ENCODE measurements at places on chromosomes 11 and 22.

DNA sequence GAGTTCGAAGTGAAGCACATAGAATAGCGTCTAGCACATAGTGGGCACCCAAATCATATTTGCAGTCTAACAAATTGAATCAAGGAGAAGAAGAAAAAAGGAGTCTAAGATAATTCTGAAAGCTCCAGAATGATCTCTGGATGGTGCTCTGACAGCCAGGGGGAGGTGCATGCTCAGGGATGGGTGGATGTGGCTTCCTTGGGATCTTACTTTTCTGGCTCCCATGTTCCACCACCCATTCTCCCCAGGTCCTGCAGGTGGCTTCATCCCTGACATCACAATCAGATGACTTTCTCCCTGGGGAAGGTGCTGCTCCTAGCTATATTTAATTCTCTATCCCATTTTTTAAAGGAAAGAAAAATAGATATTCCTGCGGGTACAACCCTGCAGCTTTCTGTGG, 381.9 kb downstream of the CADM1 start:
- DNase-seq, result no peak

DNA sequence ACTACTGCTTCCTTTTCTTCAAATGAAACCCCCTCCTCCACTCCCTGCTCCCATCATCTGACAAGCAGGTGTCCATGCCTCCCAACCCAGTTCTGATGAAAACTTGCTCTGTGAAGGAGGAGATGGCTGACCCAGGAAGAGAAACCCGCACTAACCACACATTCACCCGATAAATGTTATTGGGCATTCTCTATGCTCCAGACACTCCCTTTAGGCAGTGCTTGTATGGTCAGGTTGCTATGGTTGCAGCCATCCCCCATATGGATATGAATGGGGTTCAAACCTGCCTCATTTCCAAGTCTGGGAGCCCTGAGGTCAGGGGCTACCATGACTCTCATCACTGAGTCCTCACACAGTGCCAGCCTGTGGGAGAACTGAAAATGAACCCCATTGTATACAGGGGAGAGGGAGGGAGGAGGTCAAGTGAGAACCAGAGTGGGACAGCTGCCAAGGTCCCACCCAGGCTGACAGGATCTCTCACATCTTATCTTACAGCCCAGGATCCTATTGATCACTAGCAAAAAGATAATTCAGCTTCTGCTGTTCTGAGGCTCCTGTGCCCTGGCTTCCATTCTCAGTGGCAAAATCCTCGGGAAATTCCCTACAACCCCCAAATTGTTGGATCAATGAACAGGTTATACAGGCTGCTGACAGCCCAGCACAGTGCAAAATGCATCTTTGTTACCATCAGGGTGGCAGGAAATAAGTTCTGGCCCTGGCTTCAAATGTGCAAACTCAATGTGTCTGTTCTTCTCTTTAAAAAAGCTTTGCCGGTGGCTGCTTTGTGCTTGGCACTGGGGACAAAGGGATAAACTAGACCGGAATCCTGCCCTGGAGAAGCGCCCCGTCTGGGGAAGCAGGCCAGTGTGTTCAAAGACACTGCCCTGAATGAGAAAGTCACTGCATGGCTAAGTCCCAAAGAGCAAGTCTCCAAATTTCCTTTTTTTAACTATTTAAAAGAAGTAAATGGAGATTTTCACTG, 22.7 kb upstream of the ACER3 start:
- no peak for DNase-seq

DNA sequence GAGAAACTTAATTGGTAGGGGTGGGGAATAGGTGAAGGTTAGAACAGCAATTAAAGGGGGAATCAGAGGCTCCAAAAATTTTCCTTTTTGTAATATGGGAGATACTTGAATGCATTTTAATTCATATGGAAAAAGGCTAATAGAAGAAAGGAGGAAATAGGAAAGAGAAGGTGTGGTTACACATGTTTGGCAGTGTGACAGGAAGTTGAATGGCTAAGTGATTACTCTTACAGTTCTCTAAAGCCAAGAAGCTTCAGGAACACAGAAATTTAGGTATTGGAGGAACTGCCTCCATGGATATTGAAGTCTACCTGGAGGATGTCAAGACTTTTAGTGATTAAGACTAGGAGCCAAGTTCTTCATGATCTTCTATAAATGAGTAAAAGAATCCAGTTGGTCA, 6.3 kb downstream of the NXPE2 start:
- no peak for DNase-seq

- no peak for DNase-seq
Measured at GRCh38 chr11:126410649-126411048, 55.2 kb downstream of the ST3GAL4 start.

GRCh38 chr11:69434471-69434931, 47.0 kb upstream of the LINC01488 start:
- no peak for DNase-seq

DNA sequence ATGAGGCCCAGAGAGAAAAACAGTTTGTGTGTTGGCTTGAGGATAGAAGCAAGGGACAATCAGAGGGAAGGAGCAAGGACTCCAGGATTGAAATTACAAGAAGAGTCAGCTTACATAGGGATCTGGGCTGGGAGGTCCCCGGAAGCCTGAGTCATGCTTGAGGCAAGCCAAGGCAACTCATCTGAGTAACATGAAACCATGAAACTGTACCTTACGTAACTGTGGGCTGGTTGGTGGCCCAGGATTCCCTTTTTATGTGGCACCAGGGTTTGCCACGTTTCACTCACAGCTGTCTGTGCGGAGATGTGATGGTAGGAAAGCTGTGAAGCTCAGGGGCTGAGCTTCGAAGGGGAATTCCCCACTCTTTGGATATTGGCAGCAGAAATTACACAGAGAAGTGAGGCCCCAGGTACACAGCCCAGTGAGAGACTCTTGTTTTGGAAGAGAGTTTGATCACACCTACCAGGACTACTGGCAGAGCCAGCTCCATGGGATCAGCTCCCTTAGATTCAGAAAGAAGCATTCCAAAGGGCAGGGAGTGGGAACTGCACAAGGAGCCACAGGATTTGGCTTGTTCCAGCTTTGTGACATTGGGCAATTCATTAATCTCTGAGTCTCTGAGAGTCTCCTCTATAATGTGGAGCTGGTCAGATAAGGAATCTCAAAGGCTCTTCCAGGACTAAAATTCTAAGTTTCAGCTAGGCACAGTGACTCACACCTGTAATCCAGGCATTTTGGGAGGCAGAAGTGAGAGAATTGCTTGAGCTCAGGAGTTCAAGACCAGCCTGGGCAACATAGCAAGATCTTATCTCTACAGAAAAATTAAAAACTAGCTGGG, 7.8 kb downstream of the SLC5A1 start:
- peak; percentile 28 for DNase-seq

GRCh38 chr11:88709567-88709966, 356.2 kb downstream of the GRM5 start:
- DNase-seq, result no peak

- DNase-seq, result no peak
Measured at GRCh38 chr22:38850941-38851849, 7.4 kb upstream of the NPTXR start.

GRCh38 chr22:37229012-37229804, 14.9 kb downstream of the RAC2 start:
- DNase-seq, result no peak

- no peak for DNase-seq
Measured at GRCh38 chr11:689625-690024, 5.4 kb downstream of the DEAF1 start.

- no peak for DNase-seq
Measured at GRCh38 chr22:17431179-17431578, 61.9 kb downstream of the CECR2 start.

- DNase-seq, result no peak
Measured at GRCh38 chr22:40037320-40037719, 42.6 kb downstream of the FAM83F start.

DNA sequence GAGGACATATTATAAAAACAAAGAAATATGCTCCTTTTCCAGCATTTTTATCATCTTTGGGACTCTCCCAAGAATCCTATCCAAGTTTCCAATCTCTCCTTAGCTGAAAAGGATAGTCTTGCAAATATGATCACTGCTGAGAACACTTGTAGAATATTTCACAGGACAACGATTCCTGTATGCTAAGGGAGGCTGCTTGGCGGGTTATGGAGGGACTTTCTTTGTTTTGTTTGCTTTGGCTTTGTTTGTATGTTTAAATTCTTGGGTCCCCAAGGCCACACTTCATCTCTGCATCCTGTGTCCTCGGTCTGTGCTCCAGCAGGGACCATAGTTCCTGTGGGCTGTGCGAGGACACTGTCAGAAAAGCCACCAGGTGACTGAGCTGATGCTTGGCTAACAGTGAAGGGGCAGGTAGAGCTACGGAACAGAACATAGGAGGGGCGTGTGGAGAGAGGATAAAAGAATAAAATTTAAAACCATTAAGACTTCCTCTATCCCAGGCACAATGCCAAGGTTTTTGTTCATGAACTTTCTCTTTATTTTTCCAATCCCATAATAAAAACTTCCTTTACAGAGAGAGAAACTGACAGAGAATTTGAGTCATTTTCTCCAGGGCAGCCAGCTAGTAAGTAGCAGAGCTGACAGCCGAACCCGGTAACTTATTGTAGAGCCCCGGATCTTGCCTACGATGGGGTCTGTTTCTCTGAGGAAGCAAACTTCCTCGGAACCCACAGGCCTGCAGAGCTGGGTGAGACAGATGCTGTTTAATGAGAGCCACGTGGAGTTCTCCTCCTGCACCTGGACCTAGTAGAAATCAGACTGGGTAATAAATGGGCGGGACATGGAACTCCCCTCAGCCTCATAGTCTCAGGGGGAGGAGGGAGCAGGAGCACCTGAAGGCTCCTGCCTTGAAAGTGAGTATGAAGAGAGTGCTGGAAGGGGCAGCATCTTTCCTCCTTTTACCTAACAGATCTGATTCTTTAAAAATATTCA, at the start of gene IZUMO1R:
Gene IZUMO1R, plus strand, starts transcription at position 615 of the 993 bp plus-strand sequence. CDS start 1,057 bp downstream, outside the sequence.
- no peak for DNase-seq
